ENCODE measurements at places on chromosomes 16 and 17.

DNA sequence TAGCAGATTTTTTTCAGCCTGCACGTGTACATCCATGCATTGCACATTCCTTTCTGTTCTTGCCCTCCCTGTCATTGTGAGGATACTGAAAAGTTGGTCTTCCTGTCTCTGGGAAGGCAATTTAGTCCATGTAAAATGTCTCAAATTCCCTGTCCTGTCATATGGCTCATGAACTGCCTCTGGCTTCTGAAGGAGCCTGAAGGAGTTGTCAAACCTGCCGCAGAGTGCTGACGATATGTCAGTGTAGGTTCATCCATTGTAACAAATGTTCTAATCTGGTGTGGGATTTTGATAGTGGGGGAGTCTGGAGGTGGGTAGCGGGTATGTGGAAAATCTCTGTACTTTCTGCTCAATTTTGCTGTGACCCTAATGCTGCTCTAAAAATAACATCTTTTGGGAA, 59.6 kb downstream of the YPEL2 start:
- no peak for DNase-seq

- DNase-seq: no peak
Measured at GRCh38 chr17:54172096-54172984, 349.6 kb downstream of the KIF2B start.

GRCh38 chr17:81160306-81160705, 5.0 kb upstream of the PVALEF start:
- DNase-seq: no peak

GRCh38 chr17:45436625-45437464, 4.2 kb upstream of the ARHGAP27 start:
- DNase-seq: no peak

GRCh38 chr17:1947229-1947742, 77.8 kb downstream of the RTN4RL1 start:
- DNase-seq: no peak

GRCh38 chr17:73652886-73653480, 8.7 kb upstream of the SDK2 start:
- DNase-seq: no peak

GRCh38 chr16:66649636-66650205, 45.2 kb downstream of the CMTM3 start:
- no peak for DNase-seq

- no peak for DNase-seq
Measured at GRCh38 chr16:81106826-81107503, 10.8 kb upstream of the GCSH start.

GRCh38 chr16:23244122-23244521, 58.0 kb upstream of the SCNN1B start:
- no peak for DNase-seq

GRCh38 chr17:44832805-44833204, 2.7 kb upstream of the GJC1 start:
- DNase-seq: no peak

DNA sequence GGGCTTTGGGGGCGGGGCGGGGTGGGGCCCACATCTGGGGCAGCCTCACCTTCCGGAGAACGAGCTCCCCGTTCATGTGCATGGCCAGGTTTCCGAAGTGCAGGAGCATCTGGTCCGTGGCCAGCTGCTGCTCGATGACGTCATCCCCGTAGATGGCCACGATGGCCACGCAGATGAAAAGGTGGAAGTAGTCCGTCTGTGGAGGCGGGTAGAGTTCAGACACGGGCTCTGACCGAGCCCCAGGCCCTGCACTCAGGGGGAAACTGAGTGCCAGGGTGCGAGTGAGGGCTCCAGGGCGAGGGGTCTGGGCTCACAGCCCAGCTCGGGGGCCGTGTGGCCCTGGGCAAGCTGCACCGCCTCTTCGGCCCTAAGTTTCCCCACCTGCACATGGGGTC, 93.7 kb downstream of the TBC1D16 start:
- no peak for DNase-seq

DNA sequence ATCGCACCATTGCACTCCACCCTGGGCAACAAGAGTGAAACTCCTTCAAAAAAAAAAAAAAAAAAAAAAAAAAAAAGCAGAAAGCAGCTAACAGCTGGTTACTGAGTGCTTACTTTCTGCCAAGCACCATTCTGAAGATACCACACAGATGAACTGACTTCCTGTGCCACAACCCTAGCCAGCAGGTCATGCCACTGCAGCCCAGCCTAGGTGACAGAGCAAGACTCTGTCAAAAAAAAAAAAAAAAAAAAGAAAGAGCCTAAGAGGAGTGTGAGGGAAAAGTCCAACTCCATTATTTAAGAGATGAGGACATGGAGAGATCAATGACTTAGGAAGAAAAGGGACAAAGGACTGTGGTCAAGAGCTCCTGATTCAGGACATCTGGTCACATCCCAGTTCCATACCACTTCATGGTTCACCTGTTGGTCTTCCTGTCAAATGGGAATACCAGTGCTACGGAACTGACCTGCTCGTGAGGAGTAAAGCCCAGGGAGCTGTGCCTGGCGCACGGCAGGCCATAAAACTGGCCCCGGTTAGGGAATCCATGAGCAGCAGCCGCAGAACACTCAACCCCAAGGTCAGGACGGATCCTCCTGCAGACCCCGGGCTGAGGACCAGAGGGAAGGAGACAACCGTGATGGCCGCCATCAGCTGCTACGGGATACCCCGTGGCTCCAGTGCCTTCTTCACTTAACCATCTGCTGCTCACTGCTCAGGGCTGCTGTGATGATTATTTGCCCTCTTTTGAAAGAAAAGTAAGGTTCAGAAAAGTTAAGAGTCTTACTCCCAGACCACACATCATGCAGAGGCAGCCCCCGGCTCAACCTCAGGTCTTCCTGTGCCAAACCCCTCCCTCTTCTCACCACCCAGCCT, 950 bp downstream of the KLHDC4 start:
- DNase-seq: no peak

- DNase-seq: no peak
Measured at GRCh38 chr17:62649570-62649969, 22.1 kb downstream of the MRC2 start.

GRCh38 chr17:2338315-2338657, 985 bp downstream of the SGSM2 start:
- DNase-seq: no peak

DNA sequence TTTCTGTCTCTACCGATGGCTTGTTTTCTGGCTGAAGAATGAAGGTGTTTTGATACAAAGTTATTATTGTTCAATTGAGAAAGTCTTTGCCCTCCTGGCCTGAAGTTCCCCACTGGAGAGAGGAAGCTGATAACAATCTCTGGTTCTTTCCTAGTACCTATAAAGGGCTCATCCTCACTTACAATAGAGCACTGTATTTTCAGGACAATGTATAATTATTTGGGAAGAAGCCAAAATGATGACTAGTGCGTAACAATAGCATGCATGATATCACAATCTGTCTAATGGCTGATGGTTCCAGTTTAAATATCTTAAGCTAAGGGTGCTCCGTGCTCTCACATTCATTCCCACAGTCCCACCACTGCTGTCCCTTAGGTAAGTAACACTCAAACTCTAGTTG, 230.7 kb downstream of the IRX3 start:
- no peak for DNase-seq

DNA sequence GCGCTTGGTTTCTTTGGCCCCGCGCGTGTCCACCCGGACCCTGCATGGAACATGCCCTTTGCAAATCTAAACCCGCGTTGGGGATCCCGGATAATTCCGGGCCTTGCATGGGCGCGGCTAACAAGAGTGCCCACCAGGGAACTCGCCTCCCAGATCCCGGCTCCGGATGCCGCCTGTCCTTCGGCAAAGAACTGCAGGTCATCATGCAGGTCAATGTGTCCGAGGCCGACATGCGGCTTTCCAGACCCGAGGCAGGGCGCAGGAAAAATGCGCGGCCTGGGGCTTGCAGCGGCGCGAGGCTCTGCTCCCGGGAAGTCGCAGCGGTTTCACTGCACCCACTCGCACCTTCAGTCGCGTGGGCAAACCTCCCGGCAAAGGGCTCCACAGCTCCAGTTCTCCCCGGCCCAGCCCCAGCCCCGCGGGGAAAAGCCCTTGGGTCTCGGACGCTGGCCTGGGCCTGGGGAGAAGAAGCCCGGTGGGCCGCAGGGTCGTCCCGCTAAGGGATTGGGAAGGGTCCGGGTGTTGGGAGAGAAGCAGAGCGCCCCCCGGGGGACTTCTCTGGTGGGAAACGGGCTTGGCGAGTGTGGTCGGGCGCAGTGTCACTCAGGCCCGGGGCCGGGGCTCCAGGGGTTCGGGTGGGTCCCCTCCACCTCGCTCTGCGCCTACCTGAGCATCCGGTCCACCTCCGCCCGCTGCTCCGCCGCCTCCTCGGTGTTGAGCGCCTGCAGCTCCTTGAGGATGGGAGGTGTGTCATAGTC, 805 bp downstream of the HNF1B start:
- no peak for DNase-seq

GRCh38 chr17:2749058-2749783, at the start of gene CCDC92B:
TSS of gene CCDC92B (minus strand) at chr17:2749652. CDS start at chr17:2735145, 14,507 bp downstream.
- no peak for DNase-seq

GRCh38 chr17:47257651-47258339, 4.2 kb downstream of the ITGB3 start:
- DNase-seq: no peak

GRCh38 chr17:7393613-7394451, 493 bp downstream of the PLSCR3 start:
- no peak for DNase-seq

- no peak for DNase-seq
Measured at GRCh38 chr16:10852286-10852685, 24.7 kb upstream of the CIITA start.

DNA sequence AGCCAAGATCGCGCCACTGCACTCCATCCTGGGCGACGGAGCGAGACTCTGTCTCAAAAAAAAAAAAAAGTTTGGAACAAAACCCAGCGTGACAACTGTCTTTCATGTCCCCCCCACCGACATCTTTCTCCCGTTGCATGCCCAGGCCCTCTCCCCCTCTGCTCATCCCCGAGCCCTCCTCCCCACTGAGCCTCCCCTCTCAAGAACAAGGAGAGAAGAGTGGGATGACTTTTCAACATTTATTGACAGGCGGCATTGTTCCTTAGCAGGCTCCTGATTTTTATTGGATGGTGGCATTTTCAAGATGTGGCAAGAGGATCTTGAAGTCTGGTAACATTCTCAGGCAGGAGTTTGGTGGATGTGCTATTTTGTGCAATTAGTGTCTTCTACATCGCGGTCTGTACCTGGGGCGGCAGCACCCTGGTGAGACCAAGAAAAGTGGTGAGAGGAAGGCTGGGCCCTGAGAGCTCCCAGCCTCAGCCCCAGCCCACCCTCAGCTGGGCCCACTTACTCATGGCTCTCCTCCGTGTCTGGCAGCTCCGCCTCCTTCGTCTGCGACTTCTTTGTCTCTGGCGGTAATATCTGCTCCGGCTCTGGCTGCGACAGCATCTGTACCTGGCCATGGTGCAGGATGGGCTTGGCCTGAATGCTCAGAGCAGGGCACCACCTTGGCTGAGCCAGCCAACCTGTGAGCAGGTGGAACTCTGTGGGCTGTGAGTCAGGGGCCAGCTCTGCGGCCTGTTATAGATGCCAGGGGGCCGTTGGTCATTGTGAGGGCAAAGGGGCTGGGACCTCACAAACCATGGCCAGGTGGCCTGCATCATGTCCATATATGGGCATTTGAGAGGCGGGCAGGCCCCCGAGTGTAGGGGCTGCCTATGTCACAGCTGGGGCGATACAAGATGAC, at the start of gene PRM1:
Gene PRM1, minus strand, starts transcription at position 715 of the 907 bp plus-strand sequence. Its CDS starts 92 bp downstream, at position 623.
- no peak for DNase-seq

DNA sequence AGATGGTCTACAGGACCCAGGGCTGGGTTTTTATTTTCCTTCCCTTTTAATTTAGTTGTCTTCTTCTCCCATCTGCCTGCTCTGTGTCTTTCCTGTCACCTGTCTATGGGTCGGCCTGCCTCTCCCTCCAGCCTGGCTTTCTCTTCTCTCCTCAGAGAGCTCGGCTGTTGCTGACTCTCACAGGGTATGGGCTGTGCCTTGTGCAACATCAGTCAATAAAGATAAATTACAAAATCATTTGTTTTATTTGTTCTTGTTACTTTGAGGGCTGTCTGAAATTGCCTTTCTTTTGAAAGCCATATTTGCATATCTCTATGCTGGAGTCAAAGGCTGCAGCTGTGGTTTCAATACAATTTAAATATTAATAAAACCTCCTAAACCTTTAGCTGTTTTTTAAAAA, 15.6 kb downstream of the RND2 start:
- no peak for DNase-seq

- no peak for DNase-seq
Measured at GRCh38 chr17:1473841-1474240, 17.8 kb upstream of the CRK start.

- DNase-seq: no peak
Measured at GRCh38 chr17:64534187-64534586, 27.4 kb downstream of the CEP95 start.

Data from cortex of kidney (tissue), 1 donor.